DMS153 (cell line): ENCODE measurements at places on chromosomes 13 and 19.

DNA sequence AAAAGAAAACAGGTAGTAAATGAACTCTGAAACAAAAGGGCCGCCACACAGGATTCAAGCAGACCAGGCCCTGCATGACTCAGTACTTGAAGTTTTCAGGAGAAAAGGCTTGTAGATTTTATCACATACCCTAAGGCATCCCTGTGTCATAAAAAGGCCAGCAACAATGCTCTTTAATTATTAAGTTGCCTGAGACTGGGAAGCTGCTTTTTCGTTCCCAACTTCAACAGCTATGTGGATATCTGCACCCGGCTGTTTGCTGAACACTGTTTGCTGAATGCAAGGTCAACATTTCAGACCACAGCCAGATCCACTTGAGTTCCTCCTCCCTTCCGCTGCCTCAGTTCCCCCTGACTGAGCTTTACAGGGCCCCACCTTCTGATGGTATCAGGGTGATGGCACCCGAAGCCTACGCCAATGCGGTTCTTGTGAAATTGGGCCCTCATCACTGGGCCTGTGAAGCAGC, 6.1 kb upstream of the ECH1 start:
- no peak for DNase-seq

- DNase-seq, result no peak
Measured at GRCh38 chr13:28819735-28820098, 422 bp upstream of the MTUS2 start.

- DNase-seq, result no peak
Measured at GRCh38 chr13:53127373-53127772, 98.8 kb downstream of the OLFM4 start.

GRCh38 chr13:90995614-90996013, 351.9 kb upstream of the MIR17HG start:
- DNase-seq, result no peak

- DNase-seq, result peak; percentile 89
Measured at GRCh38 chr19:511101-511851, 4.0 kb downstream of the TPGS1 start.
